Keratinocyte (primary cell): ENCODE measurements at places on chromosomes 11 and 22. TPM values are rescaled to one million over a fixed set of nuclear protein-coding genes. Genes with fewer than 3 reads are reported as not detected.

The PHF21B gene
- 0.16 TPM in 1 of 3 replicates, not detected in the others for polyA plus RNA-seq

The CCDC15 gene
- 0.77 to 2.0 TPM (median 1.4 TPM) in 3 replicates for polyA plus RNA-seq

The CCND1 gene
- 124 to 216 TPM (median 193 TPM) in 3 replicates for polyA plus RNA-seq

The RIC3 gene
- 0.88 to 2.9 TPM (median 2.5 TPM) in 3 replicates for polyA plus RNA-seq

The KCNE3 gene
- not detected in 3 replicates for polyA plus RNA-seq

The KCNJ1 gene
- polyA plus RNA-seq, result 0.06 to 0.12 TPM (median 0.09 TPM) in 3 replicates

The C22orf42 gene
- polyA plus RNA-seq, result not detected in 3 replicates

The OR8K3 gene
- not detected in 3 replicates for polyA plus RNA-seq

The APOA5 gene
- not detected in 3 replicates for polyA plus RNA-seq

The PLAAT3 gene
- 0.17 to 0.29 TPM (median 0.20 TPM) in 3 replicates for polyA plus RNA-seq

The RAPSN gene
- polyA plus RNA-seq, result 0.07 to 0.44 TPM (median 0.28 TPM) in 3 replicates

The ASRGL1 gene
- 0.05 to 0.25 TPM (median 0.14 TPM) in 3 replicates for polyA plus RNA-seq

The KRTAP5-10 gene
- not detected in 3 replicates for polyA plus RNA-seq

The TRIM48 gene
- not detected in 3 replicates for polyA plus RNA-seq

The CEP164 gene
- 14.9 to 16.6 TPM (median 15.1 TPM) in 3 replicates for polyA plus RNA-seq

The TRIM29 gene
- 303 to 611 TPM (median 463 TPM) in 3 replicates for polyA plus RNA-seq

The TSPAN18 gene
- not detected in 3 replicates for polyA plus RNA-seq

The CDC42EP2 gene
- polyA plus RNA-seq, result 3.6 to 18.7 TPM (median 6.1 TPM) in 3 replicates

The OR9Q2 gene
- not detected in 3 replicates for polyA plus RNA-seq

The PLA2G3 gene
- polyA plus RNA-seq, result 0.37 to 0.39 TPM (median 0.38 TPM) in 3 replicates

The ANGPTL5 gene
- 0.03 TPM in 1 of 3 replicates, not detected in the others for polyA plus RNA-seq

The NAV2 gene
- polyA plus RNA-seq, result 4.0 to 8.7 TPM (median 7.5 TPM) in 3 replicates

The ABCG4 gene
- 0.14 to 0.27 TPM (median 0.21 TPM) in 3 replicates for polyA plus RNA-seq

The SLC22A8 gene
- polyA plus RNA-seq, result not detected in 3 replicates

The SCN2B gene
- polyA plus RNA-seq, result 0.48 to 0.59 TPM (median 0.56 TPM) in 3 replicates

The RAC2 gene
- polyA plus RNA-seq, result 71.9 to 128 TPM (median 78.6 TPM) in 3 replicates

The MIOX gene
- not detected in 3 replicates for polyA plus RNA-seq

The GVQW3 gene
- polyA plus RNA-seq, result 0.39 to 0.80 TPM (median 0.48 TPM) in 3 replicates

The SGSM1 gene
- polyA plus RNA-seq, result 0.01 to 0.03 TPM in 2 of 3 replicates, not detected in the other

The RPS25 gene
- polyA plus RNA-seq, result 650 to 2,463 TPM (median 978 TPM) in 3 replicates

The C11orf52 gene
- polyA plus RNA-seq, result 2.9 to 5.5 TPM (median 3.5 TPM) in 3 replicates

The FOLH1 gene
- polyA plus RNA-seq, result 0.42 to 1.0 TPM (median 0.86 TPM) in 3 replicates

The ZNF280A gene
- not detected in 3 replicates for polyA plus RNA-seq

The TSPAN32 gene
- not detected in 3 replicates for polyA plus RNA-seq

The CHADL gene
- polyA plus RNA-seq, result 0.16 to 0.26 TPM (median 0.26 TPM) in 3 replicates

The FGF19 gene
- polyA plus RNA-seq, result 0.08 to 0.12 TPM in 2 of 3 replicates, not detected in the other

The TYR gene
- 0.03 TPM in 1 of 3 replicates, not detected in the others for polyA plus RNA-seq

The CCDC89 gene
- polyA plus RNA-seq, result 0.09 to 0.54 TPM (median 0.31 TPM) in 3 replicates

The THYN1 gene
- polyA plus RNA-seq, result 33.9 to 47.9 TPM (median 45.8 TPM) in 3 replicates
